ENCODE measurements at places on chromosomes 6 and 20. TPM values are rescaled to one million over a fixed set of nuclear protein-coding genes. Genes with fewer than 3 reads are reported as not detected.

The ZNF334 gene
- total RNA-seq, result 4.8 TPM

- no peak for DNase-seq
These were observed 548.2 kb downstream of the KIF16B start for GRCh38 chr20:16025084-16025483.

- peak; percentile 29 for DNase-seq
These were observed 869.7 kb downstream of the PHF3 start for GRCh38 chr6:64505312-64505711.

DNA sequence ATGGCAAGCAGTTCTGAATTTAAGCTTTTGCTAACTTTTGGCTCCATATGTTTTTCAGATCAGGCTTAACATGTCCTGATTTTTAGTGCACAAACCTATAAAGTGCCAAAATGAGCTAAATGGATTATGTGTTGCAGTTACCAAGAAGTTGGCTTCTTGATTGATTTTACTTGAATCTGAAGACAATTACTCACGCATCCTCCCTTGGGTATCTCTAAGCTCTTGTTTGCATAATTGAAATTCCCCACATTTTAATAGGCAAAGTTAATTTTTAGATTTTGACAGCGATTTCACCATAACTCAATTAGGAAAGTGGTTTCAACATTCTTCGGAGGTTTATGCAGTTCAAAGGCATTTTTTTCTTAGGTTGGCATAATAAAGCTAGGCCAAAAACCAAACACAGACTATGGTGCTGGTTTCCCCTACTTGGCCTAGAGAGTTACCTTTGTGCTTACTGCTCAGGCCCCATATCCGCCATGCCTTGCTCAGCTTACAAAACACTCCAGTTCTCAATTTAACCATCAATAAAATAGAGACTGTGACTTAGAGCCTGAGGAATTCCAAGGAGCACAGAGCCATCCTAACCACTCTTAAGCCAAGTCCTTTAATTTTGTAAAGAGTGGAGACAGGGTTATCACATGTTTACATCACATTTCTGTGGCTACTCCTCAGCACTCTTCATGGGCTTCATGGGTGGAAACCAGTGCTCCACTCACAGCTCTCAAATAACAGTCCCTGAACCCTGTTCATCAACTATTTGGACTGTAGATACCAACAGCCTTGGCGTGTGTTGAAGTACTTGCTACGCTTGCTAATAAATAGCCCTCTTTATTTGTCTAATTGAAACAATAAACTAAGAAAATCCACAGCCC is 32.1 kb downstream of the LAMA4 start:
- no peak for DNase-seq

DNA sequence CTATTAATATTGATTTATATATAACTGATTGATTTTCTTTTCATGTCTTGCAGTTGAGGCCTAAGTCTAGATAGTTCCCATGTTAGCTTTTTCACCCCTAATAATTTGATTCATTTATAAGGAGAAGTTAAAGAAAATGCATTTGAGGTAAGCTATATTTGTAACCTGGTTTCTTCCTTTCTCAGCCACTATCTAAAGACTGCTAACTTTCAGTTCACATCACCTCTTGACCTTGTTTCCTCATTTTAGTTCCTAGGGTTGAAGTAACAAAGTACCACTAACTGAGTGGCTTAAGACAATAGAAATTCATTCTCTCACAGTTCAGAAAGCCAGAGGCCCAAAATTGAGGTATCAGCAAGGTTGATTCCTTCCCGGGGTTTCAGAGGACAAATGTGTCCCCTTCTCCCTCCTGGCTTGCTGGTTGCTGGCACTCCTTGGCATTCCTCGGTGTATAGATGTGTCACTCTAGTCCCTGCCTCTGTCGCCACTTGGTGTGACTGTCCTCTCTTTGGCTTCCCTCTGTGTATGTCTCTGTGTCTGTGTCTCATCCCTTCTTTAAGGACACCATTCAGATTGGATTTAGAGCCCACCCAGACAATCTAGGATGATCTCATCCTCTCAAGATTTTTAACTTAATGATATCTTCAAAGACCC is 55.9 kb upstream of the C20orf144 start:
- no peak for DNase-seq
